ENCODE measurements at places on chromosomes 4 and X. TPM values are rescaled to one million over a fixed set of nuclear protein-coding genes. Genes with fewer than 3 reads are reported as not detected.

Gene NBDY
- polyA plus RNA-seq, result 36.2 TPM

Gene MSX1
- polyA plus RNA-seq, result 6.9 TPM

Gene DUX4
- polyA plus RNA-seq, result not detected

DNA sequence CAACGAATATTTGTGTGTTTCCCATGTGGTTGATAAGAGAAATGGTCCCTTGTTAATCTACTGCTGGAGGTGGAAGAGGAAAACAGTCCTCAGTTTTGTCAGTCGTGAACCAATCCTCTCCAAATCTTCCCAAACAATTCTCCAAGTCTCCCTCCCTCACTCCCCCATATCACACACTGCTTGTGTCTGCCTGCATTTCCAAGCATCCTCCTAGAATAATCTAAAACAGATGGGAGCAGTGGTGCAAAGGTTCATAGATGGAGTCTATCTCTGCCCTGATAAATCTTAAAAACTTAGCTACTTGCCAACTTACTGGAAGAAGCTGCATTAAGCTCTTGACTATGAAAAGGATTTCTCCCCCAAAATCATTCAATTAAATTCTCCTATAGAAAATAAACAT is 43.7 kb upstream of the SH3KBP1 start:
- no peak for DNase-seq

- no peak for DNase-seq
Measured at GRCh38 chr4:156101571-156101970, 147.9 kb upstream of the CTSO start.

- DNase-seq, result no peak
Measured at GRCh38 chr4:13344216-13344615, 139.9 kb downstream of the RAB28 start.

GRCh38 chrX:48649102-48649501 is 34.5 kb upstream of the WAS start:
- no peak for DNase-seq

- no peak for DNase-seq
Measured at GRCh38 chr4:42683393-42683792, 26.5 kb upstream of the ATP8A1 start.

DNA sequence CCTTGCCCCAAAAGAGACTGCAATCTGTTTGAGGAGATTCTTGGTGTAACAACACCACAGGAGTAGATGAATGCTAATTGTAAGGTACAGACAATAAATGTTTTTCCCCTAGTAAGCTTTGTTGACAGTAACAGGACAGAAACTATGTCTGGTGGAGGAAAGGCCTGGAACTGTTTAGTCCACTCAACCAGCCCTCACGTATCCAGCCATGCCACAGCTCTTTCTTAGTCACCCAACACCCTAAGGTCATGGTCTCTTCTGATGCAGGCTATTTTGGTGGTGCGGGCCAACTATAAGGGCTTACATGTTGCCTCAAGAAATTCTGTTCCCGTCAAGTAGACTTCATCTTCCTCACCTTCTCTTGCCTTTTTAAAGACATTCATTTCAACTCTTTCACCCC is 75.9 kb upstream of the GAB1 start:
- peak; percentile 35 for DNase-seq

GRCh38 chr4:2142630-2143427 is 83.7 kb downstream of the NAT8L start:
- DNase-seq, result no peak

- no peak for DNase-seq
Measured at GRCh38 chr4:3248811-3249661, at the start of gene MSANTD1. Gene MSANTD1, plus strand, starts transcription at chr4:3249159. Its CDS starts 64 bp downstream, at chr4:3249223.

DNA sequence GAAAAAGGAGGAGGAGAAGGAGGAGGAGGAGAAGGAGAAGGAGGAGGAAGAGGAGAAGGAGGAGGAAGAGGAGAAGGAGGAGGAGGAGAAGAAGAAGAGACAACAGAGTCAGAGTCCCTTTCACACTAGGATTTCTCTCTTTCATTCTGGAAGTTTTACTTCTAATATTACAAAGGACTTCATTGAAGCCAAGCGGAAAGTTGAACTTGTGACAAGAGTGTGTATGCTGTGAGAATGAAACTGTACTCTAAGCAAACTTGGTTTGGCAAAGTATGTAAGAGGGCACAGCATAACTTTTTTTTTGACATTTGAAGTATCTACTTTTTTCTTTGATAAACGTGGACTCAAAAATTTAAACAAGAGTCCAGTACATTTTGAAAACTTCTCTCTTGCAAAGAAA is 48.0 kb downstream of the CXCL8 start:
- DNase-seq, result no peak

GRCh38 chr4:140866492-140867005 is 110.4 kb upstream of the TBC1D9 start:
- DNase-seq, result no peak

DNA sequence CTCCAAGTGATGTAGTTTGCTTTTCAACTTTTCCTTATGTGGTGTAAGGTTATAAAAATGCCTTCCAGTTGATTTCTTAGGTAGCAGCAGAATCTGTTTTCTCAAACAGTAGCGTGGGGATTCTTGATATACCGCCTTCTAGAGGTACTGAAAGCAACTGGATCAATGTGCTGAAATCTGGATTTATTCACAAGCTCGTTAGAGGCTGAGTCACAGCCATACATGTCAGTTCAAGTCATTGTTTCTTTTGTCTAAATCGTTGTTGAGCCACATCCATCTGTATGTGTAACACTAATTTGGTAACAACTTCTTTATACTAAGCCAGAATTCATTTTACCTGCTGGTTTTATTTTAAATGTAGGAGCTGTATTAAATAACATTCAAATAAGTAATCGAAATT is 200.0 kb upstream of the MAD2L1 start:
- DNase-seq, result no peak

- DNase-seq, result no peak
Measured at GRCh38 chr4:8191136-8191747, 7.8 kb upstream of the SH3TC1 start.

DNA sequence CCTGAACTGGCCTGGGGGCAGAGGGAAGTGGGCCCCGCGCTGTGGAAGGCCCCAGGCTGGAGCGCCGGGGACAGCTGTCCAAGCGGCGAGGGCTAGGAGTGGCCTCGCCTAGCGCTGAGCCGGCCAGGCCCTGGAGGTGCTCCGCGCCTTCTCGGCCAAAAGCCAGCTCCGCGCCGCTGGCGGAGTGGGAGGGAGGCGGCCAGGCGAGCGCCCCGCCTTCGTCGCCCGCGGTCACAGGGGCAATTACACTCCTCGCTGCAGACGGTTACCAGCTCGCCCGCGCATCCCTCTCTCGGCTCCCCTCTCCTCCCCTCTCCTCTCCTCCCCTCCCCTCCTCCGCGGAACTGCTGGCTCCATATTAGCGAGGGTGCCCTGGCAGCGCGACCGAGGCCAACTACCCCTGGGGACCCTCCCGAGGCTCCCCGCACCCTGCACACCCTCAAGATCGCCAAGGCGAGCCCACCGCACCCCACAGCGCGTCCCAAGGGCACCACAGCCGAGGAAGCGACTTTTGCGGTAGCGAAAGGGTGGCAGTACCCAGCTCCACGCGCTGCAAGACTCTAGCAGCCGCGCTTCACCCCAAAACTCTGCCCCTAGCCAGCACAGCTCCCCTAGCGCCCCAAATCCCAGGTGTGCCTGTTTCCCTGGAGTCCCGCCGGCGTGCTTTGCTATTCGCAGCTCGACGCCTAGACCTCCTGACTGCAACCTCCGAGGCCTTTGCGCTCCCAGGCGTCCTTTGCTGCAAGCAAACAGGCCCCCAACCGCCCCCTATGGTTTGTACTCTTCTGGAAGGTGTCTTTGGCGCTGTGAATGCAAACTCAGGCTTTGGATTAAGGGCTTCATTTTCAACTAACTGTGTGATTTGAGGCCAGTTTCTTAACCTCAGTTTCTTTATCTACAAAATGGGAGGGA is 91.4 kb downstream of the BCOR start:
- no peak for DNase-seq

Data from BJ (cell line).